Aorta (tissue), 5 donors: ENCODE measurements at places on chromosomes 4 and X. TPM values are rescaled to one million over a fixed set of nuclear protein-coding genes. Genes with fewer than 3 reads are reported as not detected.
A peak's percentile ranks its signal among the peaks of the same experiment; 100 is the strongest.

DNA sequence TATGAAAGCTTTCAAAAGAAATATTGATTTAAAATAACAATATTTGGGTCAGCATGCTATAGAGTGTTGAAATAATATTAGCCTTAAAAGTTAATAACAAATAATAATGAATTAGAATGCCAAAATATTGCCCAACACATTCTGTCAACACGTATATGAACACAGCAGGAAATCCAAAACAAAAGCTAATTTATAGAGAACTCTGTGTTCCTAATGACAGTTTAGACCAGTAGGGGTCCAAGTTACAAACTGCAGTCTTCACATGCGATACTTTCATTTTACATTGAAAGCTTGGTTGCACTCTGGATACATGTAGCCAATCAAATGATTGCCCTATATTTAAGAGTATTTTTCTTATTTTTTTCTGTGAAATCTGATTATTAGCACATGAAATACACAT lies 274.4 kb downstream of the DCTD start:
- no peak overlapping the region for H3K4me3 ChIP-seq
- H3K27ac ChIP-seq: no peak overlapping the region
- no peaks in the 10 kb centered on the region for H3K36me3 ChIP-seq
- DNase-seq: no peak

FOXP3 gene
- not detected for total RNA-seq

DNA sequence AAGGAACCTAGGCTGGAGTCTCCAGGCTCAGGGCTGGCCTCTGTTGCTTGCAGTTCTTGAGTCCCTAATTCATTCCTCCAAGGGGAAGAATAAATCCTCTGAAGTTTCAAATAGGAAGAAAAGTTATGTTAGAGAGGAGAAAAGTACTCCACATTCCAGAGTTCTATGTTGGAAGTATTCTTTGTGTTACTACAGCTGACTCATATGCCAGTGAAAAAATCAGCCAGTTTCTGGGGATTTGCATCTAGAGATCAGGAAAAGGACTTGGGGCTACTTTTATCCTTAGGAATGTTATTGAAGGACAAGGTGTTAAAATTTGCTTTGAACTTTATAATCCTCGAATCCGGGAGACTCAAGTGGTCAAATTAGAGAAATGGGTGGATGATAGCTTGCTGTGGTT lies 11.7 kb upstream of the NUDT9 start:
- no peak overlapping the region for H3K27ac ChIP-seq
- DNase-seq: no peak
- no peaks in the 10 kb centered on the region for H3K4me1 ChIP-seq

DNA sequence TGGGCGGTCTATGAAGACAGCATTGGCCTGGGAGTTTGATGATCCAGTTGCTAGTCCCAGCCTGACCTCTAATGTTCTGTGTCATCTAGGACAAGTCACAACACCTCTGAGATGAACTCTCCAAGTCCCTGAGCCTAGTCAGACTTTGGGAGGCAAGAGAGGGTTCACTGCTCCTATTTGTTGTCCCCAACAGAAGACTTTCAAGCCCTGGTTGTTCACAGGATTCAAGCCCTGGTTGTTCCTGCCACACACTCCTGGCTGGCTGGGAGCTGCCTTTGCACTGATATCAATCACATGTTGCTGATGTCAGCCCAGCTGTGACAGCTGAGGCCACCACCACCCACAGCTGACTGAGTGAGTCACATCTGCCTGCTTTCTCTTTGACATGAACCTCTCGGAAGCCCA lies 253.2 kb upstream of the RASGEF1B start:
- no peaks in the 10 kb centered on the region for H3K4me1 ChIP-seq
- no peak overlapping the region for H3K4me3 ChIP-seq
- H3K27me3 ChIP-seq: no peaks in the 10 kb centered on the region
- H3K27ac ChIP-seq: no peak overlapping the region
- peak; percentile 69 for DNase-seq

DNA sequence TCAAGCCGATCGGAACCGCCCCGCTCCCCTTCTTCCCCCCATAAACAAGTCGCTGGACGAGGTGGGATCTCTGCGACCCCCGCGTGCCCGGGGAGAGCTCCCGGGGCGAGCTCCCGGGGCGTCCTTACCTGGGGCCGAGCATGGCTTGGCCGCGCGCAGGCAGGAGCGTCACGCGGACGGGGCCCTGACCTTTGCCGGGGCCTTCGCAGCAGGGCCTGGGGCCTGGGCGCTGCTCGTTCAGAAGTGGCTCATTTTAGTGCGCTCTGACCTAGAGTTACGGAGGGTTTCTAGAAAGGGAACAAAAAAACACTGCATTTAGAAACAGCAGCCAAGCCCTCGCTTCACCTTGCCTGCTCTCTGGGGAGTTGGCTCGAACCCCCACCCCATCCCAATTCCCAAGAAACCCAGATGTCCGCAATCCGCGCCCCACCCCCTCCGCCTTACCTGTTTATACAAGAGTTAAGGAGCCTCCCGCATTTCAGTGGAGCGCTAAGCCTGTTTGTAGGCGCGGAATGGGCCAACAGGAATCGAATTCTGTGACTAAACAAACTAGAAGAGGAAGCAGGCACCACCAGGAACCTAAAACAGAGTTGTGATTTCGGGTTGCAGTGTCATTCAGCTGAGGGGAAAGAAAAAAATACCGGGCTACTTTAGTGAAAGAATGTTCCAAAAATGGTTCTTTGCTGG lies 814 bp upstream of the RBM47 start:
- H3K4me1 ChIP-seq: no peaks in the 10 kb centered on the region
- no peak for DNase-seq
- no peak overlapping the region for H3K4me3 ChIP-seq
- H3K36me3 ChIP-seq: no peaks in the 10 kb centered on the region
- no peaks in the 10 kb centered on the region for H3K27me3 ChIP-seq

- no peaks in the 10 kb centered on the region for H3K36me3 ChIP-seq
- no peaks in the 10 kb centered on the region for H3K4me1 ChIP-seq
- H3K27ac ChIP-seq: no peak overlapping the region
- H3K27me3 ChIP-seq: no peaks in the 10 kb centered on the region
Measured at GRCh38 chrX:1190596-1191145, 21.8 kb downstream of the CRLF2 start.

- H3K4me3 ChIP-seq: no peak overlapping the region
- no peak overlapping the region for H3K27ac ChIP-seq
- no peaks in the 10 kb centered on the region for H3K36me3 ChIP-seq
- no peak for DNase-seq
- no peaks in the 10 kb centered on the region for H3K27me3 ChIP-seq
Measured at GRCh38 chrX:51697397-51697796, 12.9 kb upstream of the CENPVL1 start.

GABRB1 gene
- total RNA-seq: 0.71 TPM

- no peaks in the 10 kb centered on the region for H3K4me1 ChIP-seq
- H3K36me3 ChIP-seq: no peaks in the 10 kb centered on the region
- H3K27me3 ChIP-seq: no peaks in the 10 kb centered on the region
- no peak overlapping the region for H3K4me3 ChIP-seq
- no peak for DNase-seq
- H3K27ac ChIP-seq: no peak overlapping the region
Measured at GRCh38 chr4:96194993-96195392, 355.1 kb downstream of the PDHA2 start.

GPR50 gene
- total RNA-seq: not detected

NAA11 gene
- total RNA-seq: not detected

DNA sequence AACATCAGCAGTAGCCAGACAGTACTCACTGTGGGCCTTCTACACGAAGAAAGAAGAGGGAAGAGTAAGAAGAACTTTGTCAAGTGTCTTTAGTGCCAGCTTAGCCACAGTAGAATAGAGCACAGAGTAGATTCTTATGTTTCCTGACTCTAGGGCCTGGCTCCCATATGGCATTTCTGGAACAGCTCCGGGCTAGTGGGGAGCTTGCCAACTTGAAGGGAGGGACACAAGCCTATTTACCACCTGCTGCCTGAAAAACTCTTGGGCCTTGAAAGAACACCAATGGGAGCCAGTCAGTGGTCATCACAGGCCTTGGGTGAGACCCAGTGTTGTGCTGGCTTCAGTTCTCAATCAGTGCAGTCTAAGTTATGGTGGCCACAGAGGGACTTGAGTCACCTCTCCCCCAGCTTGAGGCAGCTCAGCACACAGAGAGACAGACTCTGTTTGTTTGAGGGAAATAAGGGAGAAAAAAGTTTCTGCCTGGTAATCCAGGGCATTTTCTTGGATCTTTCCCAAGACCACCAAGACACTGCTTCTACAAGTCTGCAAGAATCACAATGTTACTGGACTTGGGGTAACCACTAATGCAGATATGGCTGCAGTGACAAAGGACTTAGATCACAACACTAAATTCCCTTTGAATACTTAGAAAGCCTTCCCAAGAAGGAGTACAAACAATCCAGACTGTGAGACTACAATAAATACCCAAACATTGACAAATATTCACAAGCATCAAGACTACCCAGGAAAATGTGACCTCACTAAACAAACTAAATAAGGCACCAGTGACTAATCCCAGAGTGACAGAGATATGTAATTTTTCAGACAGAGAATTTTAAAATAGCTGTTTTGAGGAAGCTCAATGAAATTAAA lies 261.0 kb upstream of the NDST3 start:
- H3K27me3 ChIP-seq: no peaks in the 10 kb centered on the region
- DNase-seq: no peak
- no peak overlapping the region for H3K4me3 ChIP-seq
- peak overlapping the region; percentile 6 for H3K27ac ChIP-seq
- H3K36me3 ChIP-seq: no peaks in the 10 kb centered on the region
- no peaks in the 10 kb centered on the region for H3K4me1 ChIP-seq

- no peaks in the 10 kb centered on the region for H3K36me3 ChIP-seq
- H3K27me3 ChIP-seq: no peaks in the 10 kb centered on the region
- DNase-seq: no peak
- no peak overlapping the region for H3K4me3 ChIP-seq
Measured at GRCh38 chr4:187309456-187309855, 585.8 kb upstream of the FAT1 start.

LRIT3 gene
- total RNA-seq: 0.26 TPM

AMOT gene
- total RNA-seq: 11.6 TPM

DNA sequence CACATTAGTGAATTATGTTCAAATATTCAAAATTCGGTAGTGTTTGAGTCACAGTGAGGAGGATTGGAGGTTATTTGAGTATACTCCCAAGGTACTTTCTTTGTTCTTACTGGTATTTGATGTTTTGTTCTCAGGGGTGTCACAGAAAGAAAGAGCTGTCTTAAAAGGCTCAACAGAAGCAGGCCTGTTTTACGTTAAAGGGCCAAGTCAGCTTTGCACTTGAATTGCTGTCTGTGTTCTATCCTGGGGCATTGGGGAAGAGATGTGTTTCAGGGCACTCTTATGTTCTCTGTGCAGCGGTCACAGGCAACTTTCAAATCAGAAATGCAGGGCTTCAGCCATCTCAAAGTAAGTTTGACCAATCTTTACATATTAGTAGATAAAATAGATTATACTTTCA lies 1113.1 kb upstream of the LCORL start:
- H3K27ac ChIP-seq: no peak overlapping the region
- no peaks in the 10 kb centered on the region for H3K27me3 ChIP-seq
- no peak for DNase-seq
- H3K4me1 ChIP-seq: no peaks in the 10 kb centered on the region
- H3K36me3 ChIP-seq: no peaks in the 10 kb centered on the region
- no peak overlapping the region for H3K4me3 ChIP-seq

DNA sequence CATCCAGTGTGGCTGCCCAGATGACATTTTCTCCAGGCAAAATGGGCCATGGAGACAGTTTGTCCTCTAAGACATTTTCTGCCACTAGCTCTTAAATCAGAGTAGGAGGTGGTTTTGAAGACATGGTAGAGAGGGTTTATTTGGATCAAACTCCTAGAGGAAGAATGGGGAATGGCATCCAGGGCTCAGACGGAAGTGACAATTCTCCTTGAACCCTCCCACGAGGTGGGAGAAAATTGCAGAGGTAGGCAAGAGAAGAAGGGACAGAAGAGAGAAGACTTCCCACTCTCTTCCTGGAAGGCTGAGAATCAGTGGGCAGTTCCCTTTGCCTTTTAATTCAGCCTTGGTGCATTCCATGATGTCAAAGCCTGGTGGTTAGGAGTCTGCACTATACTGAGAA lies 194.0 kb downstream of the SMIM20 start:
- H3K36me3 ChIP-seq: no peaks in the 10 kb centered on the region
- no peaks in the 10 kb centered on the region for H3K4me1 ChIP-seq
- H3K4me3 ChIP-seq: no peak overlapping the region
- H3K27ac ChIP-seq: no peak overlapping the region

- H3K4me1 ChIP-seq: no peaks in the 10 kb centered on the region
- no peak for DNase-seq
- no peaks in the 10 kb centered on the region for H3K27me3 ChIP-seq
Measured at GRCh38 chr4:160352637-160353036, 1249.8 kb downstream of the RAPGEF2 start.

GRCh38 chr4:113952452-113953029 lies 26.9 kb downstream of the ARSJ start:
- H3K27me3 ChIP-seq: no peaks in the 10 kb centered on the region
- H3K36me3 ChIP-seq: no peaks in the 10 kb centered on the region
- no peaks in the 10 kb centered on the region for H3K4me1 ChIP-seq
- no peak for DNase-seq

F11 gene
- 0.26 TPM for total RNA-seq

GRCh38 chr4:119286377-119287002 lies 35.4 kb downstream of the FABP2 start:
- no peak overlapping the region for H3K27ac ChIP-seq
- no peak for DNase-seq
- peaks cover 5% of the 10 kb centered on the region for H3K4me1 ChIP-seq
- no peak overlapping the region for H3K4me3 ChIP-seq
- H3K27me3 ChIP-seq: no peaks in the 10 kb centered on the region
- no peaks in the 10 kb centered on the region for H3K36me3 ChIP-seq

GRCh38 chr4:53562409-53562808 lies 28.9 kb downstream of the LNX1 start:
- H3K4me3 ChIP-seq: no peak overlapping the region
- no peak overlapping the region for H3K27ac ChIP-seq
- DNase-seq: no peak
- no peaks in the 10 kb centered on the region for H3K36me3 ChIP-seq

DNA sequence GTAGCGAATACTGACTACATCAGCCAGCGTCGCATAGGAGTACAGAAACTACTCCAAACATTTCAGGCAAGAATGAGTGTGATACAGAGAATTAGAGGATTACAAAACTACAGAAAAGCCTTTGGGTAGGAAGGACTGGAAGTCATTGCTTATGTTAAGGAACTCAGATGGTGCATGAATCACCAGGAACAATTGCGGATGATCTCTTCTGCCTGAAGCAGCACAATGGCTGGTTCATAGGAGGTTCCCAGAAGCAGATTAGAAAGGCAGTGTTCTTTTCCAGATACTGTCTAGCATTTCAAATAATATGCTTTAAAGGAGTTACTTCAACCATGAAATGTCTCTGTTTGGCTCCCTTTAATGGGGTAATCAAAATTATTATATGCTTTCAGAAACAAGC lies 42.5 kb upstream of the MAP9 start:
- no peaks in the 10 kb centered on the region for H3K27me3 ChIP-seq
- H3K27ac ChIP-seq: no peak overlapping the region
- H3K36me3 ChIP-seq: no peaks in the 10 kb centered on the region
- DNase-seq: no peak
- no peaks in the 10 kb centered on the region for H3K4me1 ChIP-seq

CENPVL2 gene
- not detected for total RNA-seq

- H3K4me3 ChIP-seq: no peak overlapping the region
- H3K36me3 ChIP-seq: no peaks in the 10 kb centered on the region
- H3K27me3 ChIP-seq: no peaks in the 10 kb centered on the region
- H3K4me1 ChIP-seq: no peaks in the 10 kb centered on the region
- H3K27ac ChIP-seq: no peak overlapping the region
Measured at GRCh38 chrX:9298221-9298620, 166.6 kb upstream of the TBL1X start.

SPANXB1 gene
- total RNA-seq: not detected
